Activated naive CD4-positive, alpha-beta T cell treated with anti-CD3 and anti-CD28 coated beads, Interleukin-2, amount 50 U/mL, for 16 hours (primary cell): ENCODE measurements at places on chromosomes 2 and 18.

GRCh38 chr18:74430806-74431571 is 26.1 kb downstream of the DIPK1C start:
- DNase-seq = no peak

GRCh38 chr2:174246944-174247381 is 1.4 kb downstream of the OLA1 start:
- DNase-seq = no peak

DNA sequence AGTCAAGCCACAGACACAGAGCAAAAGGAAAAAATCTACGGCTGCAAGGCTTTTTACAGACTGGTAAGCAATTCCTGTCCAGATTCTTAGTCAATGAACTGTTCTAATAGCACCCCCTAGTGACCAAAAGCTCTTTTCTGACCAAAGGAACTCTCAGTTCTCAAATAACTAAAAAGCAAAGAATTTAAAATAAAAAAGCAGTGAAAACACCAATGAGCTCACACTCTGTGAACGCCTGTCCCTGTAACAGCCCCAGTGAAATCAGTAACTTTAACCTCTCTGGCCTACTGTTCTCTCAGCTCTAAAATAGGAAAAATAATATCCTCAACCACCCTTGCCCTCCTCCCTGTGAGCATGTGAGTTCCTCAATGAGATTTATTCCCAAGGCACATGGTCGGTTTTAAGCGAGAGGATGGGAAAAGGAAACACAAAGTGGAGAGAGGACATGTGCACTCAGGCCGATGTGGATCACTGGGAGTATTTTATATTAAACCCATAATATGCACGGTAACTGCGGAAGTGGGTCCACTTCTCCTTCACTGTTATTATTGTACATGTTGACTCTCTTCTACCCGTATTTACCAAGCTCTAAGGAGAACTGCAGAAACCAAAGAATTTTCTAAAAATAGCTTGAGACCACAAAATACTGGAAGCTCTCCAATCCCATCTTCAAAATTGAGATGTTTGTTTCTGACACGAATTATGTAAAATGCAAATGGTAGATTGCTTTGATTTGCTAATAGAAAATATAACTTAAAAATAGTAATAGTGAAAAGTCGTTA is 128.5 kb downstream of the STK39 start:
- no peak for DNase-seq

- DNase-seq = no peak
These were observed 17.4 kb upstream of the SAG start for GRCh38 chr2:233290051-233290845.

- DNase-seq = no peak
These were observed 76.7 kb downstream of the MRPS9 start for GRCh38 chr2:105114551-105114950.

GRCh38 chr2:168293766-168294165 is 46.4 kb upstream of the STK39 start:
- no peak for DNase-seq

DNA sequence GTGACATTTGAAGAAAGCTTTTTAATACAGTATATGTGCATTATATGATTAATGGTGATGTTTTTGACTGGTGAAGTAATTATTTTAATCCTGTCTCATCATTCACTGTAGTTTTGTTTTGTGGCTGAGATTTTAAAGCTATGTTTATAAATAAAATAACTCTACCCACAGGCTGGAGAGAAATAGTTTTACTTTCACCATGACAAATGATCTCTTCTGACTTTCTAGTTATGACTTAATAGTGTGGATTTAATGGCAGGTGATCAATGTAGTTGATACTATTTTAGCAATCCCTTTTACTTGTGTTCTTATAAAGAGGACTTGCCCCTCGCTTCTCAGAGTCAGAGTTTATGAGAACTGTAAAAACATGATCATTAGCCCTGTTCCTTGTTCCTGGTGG is 289.5 kb upstream of the SIX3 start:
- DNase-seq = no peak

GRCh38 chr2:241842067-241842415 is 16.7 kb downstream of the PDCD1 start:
- DNase-seq = no peak

- no peak for DNase-seq
These were observed 123.3 kb downstream of the CLIP4 start for GRCh38 chr2:29238497-29238896.

- DNase-seq = no peak
These were observed 199.8 kb downstream of the ZFP36L2 start for GRCh38 chr2:43026426-43027096.

- DNase-seq = no peak
These were observed 29.3 kb downstream of the MBP start for GRCh38 chr18:77103187-77103850.

GRCh38 chr2:105487142-105488069 is 88.6 kb upstream of the FHL2 start:
- DNase-seq = no peak

DNA sequence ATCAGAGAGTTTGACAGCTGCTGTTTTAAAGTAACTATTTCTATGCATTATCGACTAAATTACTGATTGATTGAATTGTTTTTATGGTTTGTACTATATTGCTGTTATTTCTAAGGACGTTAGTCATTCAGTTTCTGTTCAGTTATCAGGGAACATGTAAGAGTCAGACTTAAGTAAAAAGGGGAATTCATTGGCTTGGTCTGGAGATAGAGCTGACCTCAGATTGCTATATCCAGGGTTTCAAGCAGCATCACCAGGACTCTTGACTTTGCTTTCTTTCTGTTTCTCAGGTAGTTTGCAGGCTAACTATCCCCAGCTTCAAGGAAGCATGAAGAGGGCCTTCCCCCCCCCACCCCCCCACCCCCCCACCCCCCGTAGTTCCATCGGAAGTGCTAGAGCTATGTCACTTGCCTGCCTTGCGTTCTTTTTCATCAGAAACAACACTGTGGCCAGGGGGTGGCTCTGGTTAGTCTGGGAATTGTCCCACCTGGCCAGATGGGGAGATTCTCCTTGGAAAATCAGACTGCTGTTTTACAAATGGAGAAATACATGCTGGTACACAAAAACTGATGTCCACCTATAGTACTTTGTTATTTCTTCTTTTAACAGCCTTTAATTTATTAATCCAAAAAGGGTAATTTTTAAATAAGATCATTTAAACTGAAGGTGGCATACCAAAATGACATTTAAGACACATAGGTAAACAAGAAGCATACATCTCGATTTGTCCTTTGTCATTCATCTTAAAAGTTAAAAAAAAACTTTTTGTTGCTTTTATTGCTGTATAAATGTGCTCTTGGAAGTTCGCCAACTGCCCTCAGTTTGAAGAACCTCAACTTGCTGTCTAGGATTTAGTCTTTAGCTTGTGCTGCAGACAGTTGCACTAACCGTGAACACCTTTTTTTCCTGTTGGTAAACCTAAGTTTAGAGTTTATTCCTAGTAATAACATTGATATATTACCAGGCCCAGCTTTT is 9.4 kb downstream of the SMAD4 start:
- no peak for DNase-seq

DNA sequence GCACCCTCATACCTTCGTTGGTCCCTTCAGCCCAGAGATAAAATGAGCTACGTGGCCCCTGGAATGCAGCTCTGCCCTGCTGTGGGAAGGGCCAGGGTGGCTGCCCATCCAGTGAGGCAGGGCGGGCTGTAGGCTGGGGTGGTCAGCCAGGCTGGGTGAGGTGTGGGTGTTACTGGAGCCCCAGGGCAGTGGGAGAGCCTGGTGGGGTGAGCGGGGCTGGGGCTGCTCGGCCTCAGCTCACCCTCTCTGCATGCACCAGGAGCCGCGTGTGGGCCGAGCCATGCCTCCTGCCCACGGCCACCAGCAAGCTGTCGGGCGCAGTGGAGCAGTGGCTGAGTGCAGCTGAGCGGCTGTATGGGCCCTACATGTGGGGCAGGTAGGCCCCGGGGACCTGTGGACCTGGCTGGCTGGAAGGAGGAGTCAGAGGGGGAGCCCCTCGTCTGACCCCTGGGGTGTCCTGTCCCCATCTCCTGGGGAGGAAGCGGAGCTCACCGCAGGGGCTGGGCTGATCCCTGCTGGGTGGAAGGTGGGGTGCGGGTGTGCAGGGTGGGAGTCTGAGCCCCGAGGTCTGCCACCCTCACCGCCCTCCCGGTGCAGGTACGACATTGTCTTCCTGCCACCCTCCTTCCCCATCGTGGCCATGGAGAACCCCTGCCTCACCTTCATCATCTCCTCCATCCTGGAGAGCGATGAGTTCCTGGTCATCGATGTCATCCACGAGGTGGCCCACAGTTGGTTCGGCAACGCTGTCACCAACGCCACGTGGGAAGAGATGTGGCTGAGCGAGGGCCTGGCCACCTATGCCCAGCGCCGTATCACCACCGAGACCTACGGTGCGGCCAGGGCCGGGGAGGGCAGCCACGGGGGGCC is 5.5 kb downstream of the RNPEPL1 start:
- DNase-seq = no peak

- DNase-seq = no peak
These were observed 19.5 kb upstream of the WIPF1 start for GRCh38 chr2:174617120-174617519.

- no peak for DNase-seq
These were observed 204.9 kb downstream of the FAM210A start for GRCh38 chr18:13521418-13521817.

GRCh38 chr2:10883066-10883465 is 28.7 kb upstream of the KCNF1 start:
- no peak for DNase-seq

GRCh38 chr2:205908212-205909183 is 177.5 kb downstream of the INO80D start:
- DNase-seq = no peak

GRCh38 chr2:160043265-160043664 is 19.1 kb downstream of the PLA2R1 start:
- no peak for DNase-seq

DNA sequence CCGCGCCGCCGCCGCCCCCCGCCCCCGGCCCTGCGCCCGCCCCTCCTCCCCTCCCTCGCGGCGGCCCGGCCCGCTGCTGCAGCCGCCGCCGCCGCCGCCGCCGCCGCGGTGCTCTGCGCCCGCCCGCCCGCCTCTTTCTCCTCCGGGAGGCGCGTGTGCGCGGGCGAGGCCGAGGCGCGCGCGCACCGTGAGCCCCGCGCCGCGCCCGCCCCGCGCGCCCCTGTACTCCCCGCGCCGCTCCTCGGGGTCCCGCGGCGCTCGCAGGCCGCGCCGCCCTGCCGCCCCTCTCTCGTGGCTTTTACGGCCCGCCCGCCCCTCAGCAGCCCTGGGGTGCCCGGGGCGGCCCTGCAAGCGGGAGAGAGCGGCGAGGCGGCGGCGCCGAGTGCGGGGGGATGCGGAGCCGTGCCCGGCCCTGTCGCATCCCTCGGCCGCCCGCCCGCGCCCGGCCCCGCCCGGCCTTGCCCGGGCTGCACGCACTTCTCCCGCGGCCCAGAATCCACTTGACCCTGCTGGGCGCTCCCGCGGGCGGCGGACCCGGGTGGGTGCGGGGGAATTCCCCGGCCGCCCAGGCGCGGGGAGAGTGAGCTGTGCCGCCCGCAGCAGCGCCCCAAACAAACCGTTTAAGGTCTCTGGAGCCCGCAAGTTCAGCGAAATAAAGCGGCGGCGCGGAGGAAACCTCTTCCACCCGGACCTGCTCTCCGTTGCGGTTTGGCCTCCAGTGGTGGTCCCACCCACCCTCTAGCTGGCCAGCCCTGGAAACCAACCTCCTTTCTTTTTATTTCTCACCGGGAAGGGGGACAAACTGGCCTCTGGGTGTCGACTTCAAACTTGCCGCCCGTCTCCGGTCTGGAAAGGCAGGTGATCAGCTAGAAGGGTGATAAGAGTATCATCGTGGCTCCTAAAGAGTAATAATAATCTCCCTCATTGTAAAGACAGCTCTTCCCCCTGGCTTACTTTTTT is 37.4 kb downstream of the AFF3 start:
- DNase-seq = peak; percentile 57

DNA sequence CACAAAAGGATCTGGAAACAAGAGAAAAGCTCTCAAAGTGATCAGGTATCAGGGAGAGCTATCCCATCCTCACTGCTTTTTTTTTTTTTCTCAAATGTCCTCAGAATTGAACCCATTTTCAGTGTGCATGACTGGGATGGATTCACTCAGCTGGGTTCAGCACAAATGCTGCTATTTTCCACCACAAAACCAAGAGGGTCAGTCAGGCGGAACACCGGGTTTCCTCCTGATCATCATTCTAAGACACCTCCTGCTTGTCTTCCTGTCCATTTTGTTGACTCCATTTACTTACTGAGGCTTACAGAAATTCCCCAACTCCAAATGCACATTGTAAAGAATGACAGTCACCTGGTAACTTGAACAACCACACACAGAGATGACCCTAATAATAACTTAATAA is 39.9 kb downstream of the CYRIA start:
- no peak for DNase-seq

- DNase-seq = no peak
These were observed 48.0 kb downstream of the TCF7L1 start for GRCh38 chr2:85181134-85181631.

GRCh38 chr2:149740490-149740889 is 152.9 kb upstream of the MMADHC start:
- DNase-seq = no peak

DNA sequence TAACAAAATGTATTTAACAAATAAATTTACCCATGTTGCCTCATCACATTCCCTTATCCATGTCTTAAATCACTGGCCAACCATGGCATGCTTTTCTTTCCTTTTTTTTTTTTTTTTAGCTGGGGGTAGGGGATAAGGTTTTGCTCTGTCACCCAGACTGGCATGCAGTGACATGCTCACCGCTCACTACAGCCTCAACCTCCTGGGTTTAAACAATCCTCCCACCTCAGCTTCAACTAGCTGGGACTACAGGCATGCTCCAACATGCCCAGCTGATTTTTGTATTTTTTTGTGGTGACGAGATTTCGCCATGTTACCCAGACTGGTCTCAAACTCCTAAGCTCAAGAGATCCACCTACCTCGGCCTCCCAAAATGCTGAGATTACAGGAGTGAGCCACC is 266.4 kb downstream of the THSD7B start:
- no peak for DNase-seq

DNA sequence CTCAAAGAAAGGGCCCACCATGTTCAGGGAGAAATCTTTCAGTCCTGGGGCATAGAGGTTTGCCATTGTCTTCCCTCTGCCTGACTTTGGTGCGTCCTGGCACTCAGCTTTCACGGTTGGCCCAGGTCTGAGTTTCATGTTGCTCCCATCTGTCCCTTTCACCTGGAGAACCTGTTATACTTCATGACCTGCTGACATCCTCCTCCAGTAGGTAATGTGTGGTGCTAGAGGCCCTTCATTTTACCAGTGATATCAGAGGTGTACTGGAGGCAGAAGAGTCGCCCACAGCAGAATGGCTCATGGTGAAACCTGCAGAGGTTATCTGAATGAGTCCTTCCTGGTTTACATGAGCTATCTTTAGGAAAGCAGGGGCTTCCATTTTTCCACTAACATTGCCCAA is 128.8 kb upstream of the DLX2 start:
- no peak for DNase-seq

GRCh38 chr2:59076079-59076619 is 835.0 kb upstream of the FANCL start:
- no peak for DNase-seq

DNA sequence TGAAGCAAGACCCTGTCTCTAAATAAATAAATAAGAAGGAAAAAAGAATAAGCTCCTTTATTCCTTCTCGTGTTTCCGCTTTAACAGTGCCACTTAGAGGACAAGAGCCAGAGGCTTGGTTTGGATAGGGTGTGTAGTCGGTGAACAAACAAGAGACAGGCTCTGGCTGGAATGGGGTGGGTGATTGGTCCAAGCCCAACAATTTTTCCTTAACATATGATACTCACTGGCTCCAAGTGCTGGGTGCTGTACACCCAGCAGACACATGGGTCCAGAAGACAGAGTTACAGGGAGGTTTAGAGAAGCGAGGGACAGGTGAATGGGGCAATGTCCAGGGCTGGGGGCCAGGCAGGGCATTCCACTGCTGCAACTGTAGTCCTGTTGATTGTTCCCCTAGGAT is 77.8 kb downstream of the NCAPH start:
- no peak for DNase-seq
